ENCODE measurements at places on chromosomes 16 and 17. TPM values are rescaled to one million over a fixed set of nuclear protein-coding genes. Genes with fewer than 3 reads are reported as not detected.

Gene GNG13
- not detected for total RNA-seq

Gene RAB37
- 14.8 TPM for total RNA-seq

Gene NOXO1
- total RNA-seq, result 1.1 TPM

Gene CNTNAP4
- total RNA-seq, result not detected

Gene CSH1
- total RNA-seq, result not detected

Gene FSCN2
- total RNA-seq, result 2.9 TPM

Gene PSME3
- 195 TPM for total RNA-seq

GRCh38 chr17:76039121-76039520 lies 12.0 kb upstream of the EVPL start:
- no peak for DNase-seq
- H3K36me3 ChIP-seq, result peaks cover 7% of the 10 kb centered on the region
- H3K27me3 ChIP-seq, result no peaks in the 10 kb centered on the region
- H3K4me1 ChIP-seq, result no peaks in the 10 kb centered on the region

DNA sequence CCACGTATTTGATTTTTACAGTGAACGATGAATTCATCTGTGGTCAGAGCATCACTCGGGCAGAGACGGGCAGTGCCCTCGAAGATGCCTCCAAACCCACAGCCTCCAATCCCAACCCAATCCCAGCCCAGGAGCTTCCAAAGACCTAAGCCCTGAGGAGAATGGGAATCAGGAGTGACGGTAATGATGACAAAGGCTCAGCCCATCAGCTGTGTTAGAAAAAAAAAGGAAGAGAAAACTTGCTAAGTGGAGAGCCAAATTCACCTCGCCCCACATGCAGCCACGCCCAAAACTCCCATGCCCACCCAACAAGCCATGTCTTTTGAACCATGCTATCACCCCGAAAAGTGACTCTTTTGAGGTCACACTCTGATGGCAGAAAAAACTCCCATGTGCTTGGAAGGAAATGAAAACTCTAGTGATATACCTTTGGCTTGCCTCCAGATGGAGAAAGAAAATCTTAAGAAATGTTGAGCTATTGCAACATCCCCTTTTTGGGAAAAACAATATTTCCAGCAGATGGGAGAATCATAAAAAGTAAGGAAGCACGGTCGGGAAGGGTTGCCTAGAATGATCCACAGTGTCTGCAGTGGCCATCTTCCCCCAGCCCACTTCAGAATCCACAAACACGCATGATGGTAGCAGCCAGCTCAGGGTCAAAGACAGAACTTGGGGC lies 37.7 kb downstream of the XYLT1 start:
- no peaks in the 10 kb centered on the region for H3K36me3 ChIP-seq
- H3K4me3 ChIP-seq, result no peak overlapping the region
- no peak for DNase-seq
- no peak overlapping the region for H3K27ac ChIP-seq
- no peaks in the 10 kb centered on the region for H3K27me3 ChIP-seq

GRCh38 chr17:34377078-34377823 lies 14.2 kb upstream of the CCL1 start:
- no peaks in the 10 kb centered on the region for H3K27me3 ChIP-seq
- no peak overlapping the region for H3K27ac ChIP-seq
- H3K36me3 ChIP-seq, result no peaks in the 10 kb centered on the region
- DNase-seq, result no peak
- no peak overlapping the region for H3K4me3 ChIP-seq
- H3K4me1 ChIP-seq, result no peaks in the 10 kb centered on the region

DNA sequence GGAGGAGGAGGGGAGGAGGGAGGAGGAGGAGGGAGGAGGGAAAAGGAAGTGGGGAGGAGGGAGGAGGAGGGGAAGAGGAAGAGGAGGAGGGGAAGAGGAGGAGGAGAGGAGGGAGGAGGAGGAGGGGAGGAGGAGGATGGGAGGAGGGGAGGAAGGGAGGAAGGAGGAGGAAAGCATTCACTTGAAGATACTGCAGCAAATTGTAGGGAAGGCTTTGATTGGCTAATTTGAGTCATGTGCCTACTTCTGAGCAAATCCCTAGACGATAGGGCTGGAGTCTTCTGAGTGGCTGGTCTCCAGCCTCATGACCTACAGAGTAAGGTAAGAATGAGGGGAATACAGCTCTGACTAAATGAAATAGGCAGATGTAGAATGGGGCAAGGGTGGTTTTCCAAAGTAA lies 783.2 kb upstream of the RBFOX1 start:
- H3K4me1 ChIP-seq, result no peaks in the 10 kb centered on the region
- H3K36me3 ChIP-seq, result no peaks in the 10 kb centered on the region
- DNase-seq, result no peak
- no peak overlapping the region for H3K4me3 ChIP-seq

- H3K36me3 ChIP-seq, result no peaks in the 10 kb centered on the region
- H3K27ac ChIP-seq, result no peak overlapping the region
- H3K27me3 ChIP-seq, result no peaks in the 10 kb centered on the region
Measured at GRCh38 chr16:9966569-9967157, 215.6 kb downstream of the GRIN2A start.

- no peaks in the 10 kb centered on the region for H3K36me3 ChIP-seq
- DNase-seq, result no peak
- no peaks in the 10 kb centered on the region for H3K27me3 ChIP-seq
- no peak overlapping the region for H3K4me3 ChIP-seq
- H3K27ac ChIP-seq, result no peak overlapping the region
Measured at GRCh38 chr16:24235806-24236205, 20.3 kb upstream of the CACNG3 start.

GRCh38 chr17:21475571-21475970 lies 99.4 kb downstream of the KCNJ12 start:
- no peaks in the 10 kb centered on the region for H3K36me3 ChIP-seq
- no peaks in the 10 kb centered on the region for H3K27me3 ChIP-seq
- DNase-seq, result no peak
- no peak overlapping the region for H3K27ac ChIP-seq
- no peaks in the 10 kb centered on the region for H3K4me1 ChIP-seq
- no peak overlapping the region for H3K4me3 ChIP-seq

- no peak overlapping the region for H3K4me3 ChIP-seq
- no peaks in the 10 kb centered on the region for H3K4me1 ChIP-seq
- no peaks in the 10 kb centered on the region for H3K27me3 ChIP-seq
- no peak for DNase-seq
- H3K36me3 ChIP-seq, result no peaks in the 10 kb centered on the region
Measured at GRCh38 chr17:58446086-58446485, 28.8 kb upstream of the RNF43 start.

DNA sequence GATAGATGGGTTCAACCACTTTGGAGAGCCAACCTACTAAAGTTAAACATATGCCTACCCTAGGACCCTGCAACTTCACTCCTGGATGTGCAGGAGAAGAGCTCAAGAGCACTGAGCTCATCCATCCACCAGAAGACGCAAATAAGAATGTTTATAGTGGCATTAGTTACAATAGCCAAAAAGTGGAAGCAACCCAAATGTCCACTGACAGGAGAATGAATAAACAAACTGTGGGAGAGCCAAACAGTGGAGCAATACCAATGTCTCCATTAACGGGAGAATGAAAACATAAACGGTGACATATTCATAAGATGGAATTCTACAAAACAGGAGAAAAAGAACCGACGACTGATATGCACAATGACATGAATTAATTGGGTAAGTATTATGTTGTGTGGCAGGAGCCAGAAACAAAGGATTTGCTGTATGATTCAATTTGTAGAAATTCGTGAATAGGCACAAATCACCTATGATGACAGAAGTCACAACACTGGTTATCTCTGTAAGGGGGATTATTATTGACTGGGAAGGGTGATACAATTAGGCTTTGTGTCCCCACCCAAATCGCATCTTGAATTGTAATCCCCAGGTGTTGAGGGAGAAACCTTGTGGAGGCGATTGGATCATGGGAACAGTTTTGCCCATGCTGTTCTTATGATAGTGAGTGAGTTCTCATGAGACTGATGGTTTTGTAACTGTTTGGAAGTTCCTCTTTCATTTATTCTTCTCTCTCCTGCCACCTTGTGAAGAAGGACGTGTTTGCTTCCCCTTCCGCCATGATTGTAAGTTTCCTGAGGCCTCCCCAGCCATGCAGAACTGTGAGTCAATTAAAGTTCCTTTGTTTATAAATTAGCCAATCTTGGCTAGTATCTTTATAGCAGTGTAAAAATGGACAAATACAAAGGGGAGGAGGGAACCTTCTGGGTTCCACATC lies 57.9 kb upstream of the PLCG2 start:
- peaks cover 17% of the 10 kb centered on the region for H3K4me1 ChIP-seq
- no peaks in the 10 kb centered on the region for H3K27me3 ChIP-seq
- H3K27ac ChIP-seq, result no peak overlapping the region
- no peak overlapping the region for H3K4me3 ChIP-seq
- H3K36me3 ChIP-seq, result no peaks in the 10 kb centered on the region

- no peaks in the 10 kb centered on the region for H3K36me3 ChIP-seq
- no peak overlapping the region for H3K4me3 ChIP-seq
- H3K4me1 ChIP-seq, result peaks cover 5% of the 10 kb centered on the region
- no peak for DNase-seq
- H3K27ac ChIP-seq, result no peak overlapping the region
- no peaks in the 10 kb centered on the region for H3K27me3 ChIP-seq
Measured at GRCh38 chr16:11012841-11013240, 68.5 kb downstream of the CLEC16A start.
